Stimulated activated CD4-positive, alpha-beta T cell treated with anti-CD3 and anti-CD28 coated beads, Interleukin-15, amount 100 ng/mL, for 48 hours (primary cell): ENCODE measurements at places on chromosomes 11 and 22.
A peak's percentile ranks its signal among the peaks of the same experiment; 100 is the strongest.

DNA sequence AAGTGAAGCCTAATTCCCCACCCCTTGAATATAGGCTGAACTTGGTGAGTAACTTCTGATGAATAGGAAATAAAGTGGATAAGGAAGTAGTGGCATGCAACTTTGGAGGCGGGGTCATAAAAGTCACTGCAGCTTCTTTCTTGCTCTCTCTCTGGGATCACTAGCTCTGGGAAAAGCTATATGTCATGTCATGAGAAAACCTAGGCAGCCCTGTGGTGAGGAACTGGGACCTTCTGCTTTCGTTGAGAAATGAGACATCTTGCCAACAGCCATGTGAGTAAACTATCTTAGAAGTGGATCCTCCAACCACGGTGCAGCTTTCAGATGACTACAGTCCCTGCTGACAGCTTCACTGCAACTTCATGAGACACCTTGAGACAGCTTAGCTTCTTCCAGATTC is 15.7 kb downstream of the ZNF214 start:
- no peak for DNase-seq

GRCh38 chr11:95700471-95700817 is 89.1 kb downstream of the FAM76B start:
- no peak for DNase-seq

DNA sequence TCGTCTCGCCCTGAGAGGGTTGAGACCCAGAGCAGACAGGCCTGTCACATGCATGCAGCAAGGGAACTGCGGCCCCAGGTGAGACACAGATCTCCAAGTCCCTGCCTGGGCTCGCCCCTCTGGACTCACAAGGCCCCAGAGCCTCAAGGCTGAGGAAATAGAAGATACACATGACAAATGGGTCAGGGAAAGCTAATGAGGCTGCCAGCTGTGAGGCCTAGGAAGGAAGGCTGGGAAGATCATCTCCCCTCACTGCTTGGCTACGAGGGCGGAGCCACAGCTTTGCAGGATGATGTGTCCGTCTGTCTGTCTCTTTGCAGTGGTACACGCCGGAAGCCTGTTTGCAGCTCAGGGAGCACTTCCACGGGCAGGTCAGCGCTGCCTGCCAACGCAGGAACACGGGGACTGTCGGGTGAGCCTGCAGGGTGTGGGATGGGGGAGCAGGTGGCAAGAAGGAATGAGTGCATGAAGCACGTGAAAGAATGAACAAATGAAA is 4.5 kb downstream of the RAB36 start:
- DNase-seq: no peak

GRCh38 chr11:129910360-129910759 is 15.0 kb upstream of the NFRKB start:
- no peak for DNase-seq

DNA sequence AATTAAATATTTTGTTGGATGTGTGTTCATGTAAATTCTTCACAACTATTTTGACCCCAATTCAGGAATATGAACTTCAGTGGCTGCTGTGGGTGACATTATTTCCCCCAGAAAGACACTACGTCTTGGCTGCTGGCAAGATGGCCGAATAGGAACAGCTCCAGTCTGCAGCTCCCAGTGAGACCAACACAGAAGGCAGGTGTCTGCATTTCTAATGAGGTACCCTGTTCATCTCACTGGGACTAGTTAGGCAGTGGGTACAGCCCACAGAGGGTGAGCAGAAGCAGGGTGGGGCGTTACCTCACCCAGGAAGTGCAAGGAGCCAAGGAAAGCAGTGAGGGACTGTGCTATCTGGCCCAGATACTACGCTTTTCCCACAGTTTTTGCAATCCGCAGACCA is 65.3 kb downstream of the ZBTB44 start:
- DNase-seq: no peak

GRCh38 chr11:119361056-119361787 is 14.7 kb upstream of the MFRP start:
- DNase-seq: peak; percentile 66

- DNase-seq: no peak
Measured at GRCh38 chr11:75814363-75814676, 690 bp upstream of the UVRAG start.

DNA sequence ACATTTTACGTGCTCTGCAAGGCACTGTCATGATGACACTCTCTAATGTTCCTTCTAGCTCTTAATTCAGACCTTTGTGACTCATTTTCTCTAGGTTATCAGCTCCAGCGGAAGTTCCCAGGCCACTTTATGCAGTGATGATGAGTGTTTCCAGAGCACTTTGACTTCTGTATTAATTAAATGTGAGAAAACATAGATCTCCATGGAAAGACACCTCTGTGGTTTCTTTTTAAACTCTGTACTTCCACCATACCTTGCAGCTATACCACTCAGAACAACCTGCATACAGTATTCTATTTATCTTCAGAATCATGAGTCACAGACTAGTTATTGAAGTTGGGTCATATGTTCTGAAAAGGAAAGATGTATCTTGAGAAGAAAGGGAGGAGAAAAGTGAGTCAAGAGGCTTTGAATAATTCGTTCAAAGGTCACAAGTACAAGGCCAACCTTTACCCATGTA is 175.6 kb upstream of the TENM4 start:
- no peak for DNase-seq

GRCh38 chr11:17547051-17547577 is at the start of gene OTOG:
TSS of gene OTOG (plus strand) at chr11:17547259. CDS start at chr11:17547373, 114 bp downstream.
- DNase-seq: no peak

DNA sequence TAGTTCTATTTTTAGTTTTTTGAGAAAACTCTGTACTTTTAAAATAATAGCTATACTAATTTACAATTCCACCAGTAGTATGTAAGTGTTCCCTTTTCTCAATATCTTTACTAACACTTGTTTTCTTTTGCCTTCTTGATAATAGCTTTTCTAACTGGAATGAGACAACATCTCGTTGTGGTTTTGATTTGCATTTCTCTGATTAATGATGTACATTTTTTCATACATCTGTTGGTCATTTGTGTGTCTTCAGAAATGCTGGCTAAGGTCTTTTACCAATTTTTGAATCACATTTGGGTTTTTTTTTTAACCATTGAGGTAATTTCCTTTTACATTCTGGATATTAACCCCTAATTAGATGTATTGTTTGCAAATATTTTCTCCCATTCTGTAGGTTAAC is 258.9 kb downstream of the DYNC2H1 start:
- no peak for DNase-seq

GRCh38 chr22:21108379-21109115 is 62.8 kb downstream of the LRRC74B start:
- no peak for DNase-seq
